ENCODE measurements at places on chromosomes 2 and 18.

DNA sequence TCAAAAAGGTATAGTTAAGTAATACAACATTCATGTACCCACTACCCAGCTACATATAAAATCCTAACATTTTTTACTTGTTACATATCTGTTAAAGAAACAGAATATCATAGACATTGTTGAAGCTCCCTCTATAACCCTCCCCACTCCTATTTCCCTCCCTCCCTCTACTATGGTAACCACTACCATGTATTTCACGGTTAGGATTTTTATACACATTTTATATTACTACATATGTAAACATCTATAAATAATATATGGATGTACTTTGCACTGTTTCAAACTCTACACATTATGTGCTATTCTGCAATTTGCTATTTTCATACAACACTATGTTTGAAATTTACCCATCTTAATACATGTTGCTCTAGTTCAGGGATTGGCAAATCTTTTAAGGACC lies 36.3 kb downstream of the THOC1 start:
- DNase-seq, result no peak

DNA sequence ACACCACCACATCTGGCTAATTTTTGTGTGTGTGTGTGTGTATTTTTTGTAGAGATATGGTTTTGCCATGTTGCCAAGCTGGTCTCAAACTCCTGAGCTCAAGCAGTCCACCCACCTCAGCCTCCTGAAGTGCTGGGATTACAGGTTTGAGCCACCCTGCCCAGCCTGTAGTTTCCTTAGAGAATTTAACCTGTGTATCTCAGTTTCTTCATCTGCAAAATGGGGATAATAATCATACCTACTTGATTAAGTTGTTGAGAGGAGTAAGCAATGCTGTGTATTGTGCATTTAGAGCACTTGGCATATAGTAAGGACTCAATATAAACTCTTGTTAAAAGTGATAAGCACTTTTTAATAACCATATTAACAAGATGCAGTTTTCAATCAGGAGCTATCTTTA lies 6.3 kb upstream of the SANBR start:
- no peak for DNase-seq

GRCh38 chr2:33312355-33312754 lies 164.1 kb upstream of the RASGRP3 start:
- DNase-seq, result no peak

- no peak for DNase-seq
Measured at GRCh38 chr2:216690853-216691741, 4.3 kb downstream of the IGFBP5 start.

DNA sequence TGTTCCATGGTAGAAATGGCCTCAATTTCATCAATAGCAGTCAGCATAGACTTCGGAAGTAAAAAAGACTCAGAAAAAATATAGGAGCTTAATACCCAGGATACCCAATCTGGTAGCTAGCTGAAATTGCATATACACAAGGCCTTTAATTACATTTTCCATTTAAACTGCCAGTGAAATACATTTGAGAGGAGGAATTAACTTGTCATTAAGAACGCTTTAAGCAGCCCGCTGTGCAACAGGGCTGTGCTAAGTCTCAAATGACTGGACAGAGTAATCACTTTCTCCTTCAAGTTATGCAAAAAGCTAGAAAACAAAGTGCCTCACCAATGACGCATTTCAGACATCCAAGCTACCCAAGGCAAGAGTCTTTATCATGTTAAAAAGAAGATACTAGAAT lies 558.8 kb downstream of the MBD2 start:
- no peak for DNase-seq

DNA sequence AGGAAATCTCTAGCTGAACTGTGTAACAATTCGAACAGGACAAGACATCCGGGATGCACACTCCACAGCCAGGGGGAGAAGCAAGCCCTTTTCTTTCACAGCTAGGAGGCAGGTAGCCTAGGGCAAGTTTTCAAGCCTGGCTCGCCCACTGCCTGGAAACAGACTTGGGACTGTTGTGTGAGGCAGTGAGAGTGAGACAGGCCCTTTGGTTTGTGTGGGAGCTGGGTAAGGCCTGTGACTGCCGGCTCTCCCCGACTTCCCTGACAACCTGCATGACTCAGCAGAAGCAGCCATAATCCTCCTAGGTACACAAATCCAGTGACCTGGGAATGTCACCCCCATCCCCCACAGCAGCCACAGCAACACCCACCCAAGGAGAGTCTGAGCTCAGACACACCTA lies 179.7 kb downstream of the WDPCP start:
- no peak for DNase-seq

GRCh38 chr2:235958221-235958930 lies 209.8 kb downstream of the GBX2 start:
- no peak for DNase-seq

GRCh38 chr2:233474308-233475160 lies 92.0 kb downstream of the USP40 start:
- DNase-seq, result no peak

GRCh38 chr2:85537600-85538506 lies 1.1 kb upstream of the MAT2A start:
- no peak for DNase-seq

DNA sequence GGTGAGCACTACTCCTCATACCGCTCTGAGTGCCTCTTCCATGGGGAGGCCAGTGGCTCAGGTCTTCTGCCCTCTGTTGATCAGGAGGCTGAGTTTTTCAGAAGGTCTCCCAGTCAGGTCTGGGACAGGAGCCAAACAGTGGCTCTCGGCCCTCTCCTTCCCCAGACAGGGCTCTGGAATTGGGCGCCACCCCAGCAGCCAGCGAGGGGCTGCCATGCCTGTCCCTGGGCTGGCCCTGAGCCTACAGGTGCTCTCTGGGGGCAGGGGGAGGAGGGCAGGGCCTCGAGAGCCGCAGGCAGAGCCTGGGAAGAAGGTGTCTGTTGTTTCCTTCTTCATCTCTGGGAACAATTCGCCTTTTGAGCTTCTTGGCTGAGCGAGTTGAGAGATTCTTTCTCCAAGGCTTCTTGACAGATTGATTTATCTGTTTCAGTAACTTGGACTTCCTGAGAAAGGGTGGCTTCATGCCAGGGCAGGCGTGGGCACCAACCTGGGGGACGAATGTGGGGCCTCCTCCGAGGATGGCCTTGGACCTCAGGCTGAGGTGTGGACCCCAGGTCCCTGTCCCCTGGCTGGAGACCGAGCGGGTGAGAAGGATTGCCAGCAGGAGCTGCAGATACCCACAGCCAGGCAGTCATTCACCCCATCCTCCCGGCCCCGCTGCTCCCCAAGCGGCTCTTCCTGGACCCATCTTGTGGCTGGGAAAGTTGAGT lies 64.7 kb upstream of the GLI2 start:
- no peak for DNase-seq

DNA sequence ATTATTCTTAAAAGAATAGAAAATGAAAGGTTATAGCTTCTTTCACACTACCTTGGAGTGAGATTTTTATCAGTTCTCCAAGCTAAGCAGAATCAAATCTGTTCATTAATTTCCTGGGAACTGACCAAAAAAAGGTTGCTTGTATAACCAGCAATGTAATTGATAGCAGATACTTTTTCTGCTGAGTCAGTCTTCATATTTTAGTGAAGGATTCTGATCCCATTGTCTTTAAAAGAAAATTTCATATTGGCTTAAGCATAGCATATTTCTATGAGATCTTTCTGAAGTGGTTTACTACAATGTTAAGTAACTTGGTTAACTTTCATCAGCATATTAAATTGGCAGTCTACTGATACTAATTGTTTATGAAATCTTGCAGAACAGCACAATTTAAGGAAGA lies 338.0 kb downstream of the TMX3 start:
- no peak for DNase-seq

GRCh38 chr2:179861416-179862067 lies at the start of gene ZNF385B:
ZNF385B (minus strand) TSS chr2:179861612.
- no peak for DNase-seq

DNA sequence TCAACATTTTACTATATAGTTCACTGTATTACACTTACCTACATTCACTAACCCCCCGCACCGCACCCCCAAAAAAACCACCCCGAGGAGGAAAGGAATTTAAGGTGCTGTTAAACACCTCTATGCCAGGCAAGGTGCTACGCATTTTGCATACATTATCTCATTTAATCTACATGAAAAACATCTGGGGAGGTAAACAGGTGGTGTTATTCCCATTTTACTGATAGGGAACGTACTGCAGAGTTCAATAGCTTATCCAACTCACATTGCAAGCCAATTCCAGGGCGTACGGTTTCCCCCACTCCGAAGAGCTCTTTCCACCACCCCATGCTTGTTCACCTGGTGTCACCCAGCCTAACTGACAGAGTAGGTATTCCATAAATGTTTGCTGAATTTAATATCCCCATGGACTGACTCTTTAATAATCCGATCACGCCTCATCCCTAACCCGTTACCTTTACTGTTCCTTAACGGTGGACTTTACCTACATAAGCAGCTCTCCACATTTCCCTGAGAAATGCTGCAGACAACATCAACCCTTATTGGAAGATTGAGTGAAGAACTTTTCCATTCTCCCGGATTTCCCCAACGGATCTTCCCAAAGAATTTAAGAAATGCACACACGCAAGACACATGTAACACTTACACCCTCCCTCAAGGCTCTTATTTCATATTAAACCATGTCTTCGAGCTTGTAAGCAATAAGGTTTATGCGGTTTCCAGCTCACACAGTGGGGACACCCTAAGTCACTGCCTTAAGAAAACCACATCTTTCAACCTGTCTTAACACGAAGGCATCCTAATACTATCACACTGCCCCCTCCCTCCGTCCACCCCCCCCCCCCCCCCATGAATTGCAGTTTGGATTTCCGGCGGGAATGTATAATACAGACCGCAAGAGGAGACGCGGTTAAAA lies 1.2 kb downstream of the RAPH1 start:
- no peak for DNase-seq

DNA sequence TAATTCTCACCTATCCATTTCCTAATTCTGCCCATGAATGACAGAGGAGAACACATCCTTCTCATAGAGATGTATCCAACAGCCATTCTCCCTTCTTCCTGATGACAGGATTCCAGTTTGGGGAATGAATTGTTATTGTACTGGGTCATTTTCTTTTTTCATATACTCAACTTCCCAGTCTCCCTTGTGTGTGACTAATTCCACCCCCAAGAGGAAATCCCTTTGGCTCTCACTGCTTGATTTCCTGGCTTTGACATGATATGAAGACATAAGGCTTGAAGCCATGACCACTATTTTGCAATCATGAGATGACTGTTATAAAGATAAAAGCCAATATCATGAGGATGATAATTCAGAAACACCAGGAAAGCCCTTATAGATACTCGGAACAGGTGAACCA lies 384.7 kb upstream of the ACVR2A start:
- DNase-seq, result no peak

- no peak for DNase-seq
Measured at GRCh38 chr2:21763501-21763900, 639.7 kb downstream of the TDRD15 start.

DNA sequence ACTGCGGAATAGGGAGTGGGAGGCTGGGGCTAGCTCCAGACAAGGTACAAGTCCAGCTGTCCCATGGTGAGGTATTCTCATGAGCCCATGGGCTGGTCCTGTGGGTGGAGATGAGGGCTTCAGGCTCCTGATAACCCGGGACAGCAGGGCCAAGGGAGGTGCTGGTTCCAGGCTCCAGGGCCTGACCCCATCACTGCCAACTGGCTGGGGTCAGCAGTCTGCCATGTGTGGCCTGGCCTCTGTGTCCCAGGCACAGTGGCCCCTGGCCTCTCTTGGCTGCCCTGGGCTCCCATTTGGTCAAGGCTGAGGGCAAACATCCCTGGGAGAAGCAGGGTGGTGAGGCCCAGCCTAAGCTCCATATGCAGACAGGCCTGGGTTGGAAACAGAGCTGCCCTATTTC lies 966 bp upstream of the OXER1 start:
- DNase-seq, result no peak

- no peak for DNase-seq
Measured at GRCh38 chr2:11395389-11395788, 51.0 kb upstream of the ROCK2 start.

DNA sequence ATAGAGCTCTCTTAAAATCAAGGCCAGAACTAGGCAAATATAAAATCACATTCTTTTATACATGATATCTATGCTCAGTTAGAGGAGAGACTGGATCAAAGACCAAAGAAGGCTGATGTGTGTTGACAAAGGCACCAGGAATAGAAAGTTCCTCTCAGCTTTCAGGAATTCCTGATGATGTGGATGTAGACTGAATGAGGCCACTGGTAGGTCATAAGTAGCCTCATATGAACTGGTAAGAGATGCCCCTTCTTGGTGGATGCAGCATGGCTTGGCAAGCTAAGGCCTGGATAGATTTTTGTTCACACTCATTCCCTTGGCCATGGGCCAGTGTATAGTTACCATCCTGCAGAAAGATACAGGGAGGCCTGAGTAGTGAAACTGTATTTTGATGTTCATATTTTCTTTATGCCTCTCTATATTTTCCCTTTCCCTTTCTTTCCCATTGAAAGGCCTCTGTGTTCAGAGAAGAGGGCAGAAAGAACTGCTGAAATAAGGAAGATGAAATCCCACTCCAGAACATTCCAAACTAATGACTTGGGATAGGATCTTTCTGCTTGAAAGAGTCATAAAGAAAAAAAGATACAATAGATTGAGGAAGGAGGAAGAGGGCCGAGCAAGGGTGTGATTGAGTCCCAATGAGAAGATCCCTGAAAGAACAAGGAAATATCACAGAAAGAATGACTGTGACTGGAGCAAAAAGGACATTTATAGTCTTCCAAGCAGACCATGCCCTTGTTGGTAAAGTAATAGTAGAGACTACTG lies 2182.7 kb upstream of the PIK3C3 start:
- no peak for DNase-seq

GRCh38 chr2:64679673-64680425 lies 26.1 kb upstream of the SERTAD2 start:
- DNase-seq, result no peak

DNA sequence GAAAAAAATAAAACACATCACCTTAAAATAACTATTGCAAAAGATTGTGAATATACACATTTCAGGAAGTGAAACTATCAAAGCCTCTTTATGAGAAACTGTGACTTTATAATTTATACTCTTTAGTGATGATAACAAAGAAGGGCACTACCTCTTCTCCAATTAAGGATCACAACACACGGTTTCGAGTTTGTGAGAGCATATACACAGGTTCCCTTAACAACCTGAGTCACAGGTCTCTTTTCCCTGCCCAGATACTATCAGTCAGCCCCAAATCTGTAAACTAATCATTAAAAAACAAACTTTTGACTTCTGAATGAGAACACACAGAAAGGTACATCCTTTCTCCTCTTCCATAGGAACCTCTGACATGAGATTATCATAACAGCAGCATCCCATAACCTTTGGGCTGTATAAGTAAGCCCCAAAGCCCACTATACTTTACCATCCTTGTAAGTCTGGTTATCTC lies 44.9 kb downstream of the PTPN2 start:
- DNase-seq, result no peak

GRCh38 chr18:8162802-8163201 lies 446.4 kb upstream of the RAB12 start:
- DNase-seq, result no peak

GRCh38 chr2:144671695-144672455 lies 152.0 kb upstream of the ZEB2 start:
- DNase-seq, result no peak

- no peak for DNase-seq
Measured at GRCh38 chr2:112958428-112959108, 19.2 kb upstream of the IL36G start.

- no peak for DNase-seq
Measured at GRCh38 chr2:127105656-127106456, 1.1 kb downstream of the BIN1 start.

All from stimulated activated CD8-positive, alpha-beta memory T cell treated with anti-CD3 and anti-CD28 coated beads, Interleukin-2, amount 100 ng/mL, for 48 hours (primary cell).